ENCODE measurements at places on chromosomes 1 and 21.
A peak's percentile ranks its signal among the peaks of the same experiment; 100 is the strongest.

- peak; percentile 56 for DNase-seq
Measured at GRCh38 chr1:111656086-111657017, 36.8 kb downstream of the RAP1A start.

GRCh38 chr1:54037476-54037875 is 15.5 kb downstream of the TMEM59 start:
- DNase-seq = no peak

DNA sequence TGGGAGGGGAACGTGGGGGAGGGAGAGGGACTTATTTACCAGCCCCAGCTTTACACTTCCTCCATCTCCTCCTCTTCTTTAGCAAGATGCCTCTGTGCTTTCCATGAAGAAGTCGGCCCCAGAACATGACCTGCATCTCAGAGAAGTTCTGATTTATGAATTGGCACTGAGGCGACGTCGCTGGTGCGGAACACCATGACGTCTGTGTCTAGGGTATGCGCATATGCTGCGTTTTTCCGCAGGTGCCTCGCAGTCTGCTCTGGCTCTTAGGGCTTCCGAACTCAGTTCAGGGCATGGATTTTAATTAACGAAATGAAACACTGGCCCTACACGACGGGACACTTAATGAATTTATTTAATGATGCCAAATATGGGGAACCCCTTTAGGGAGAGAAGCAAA is 510.3 kb downstream of the SMYD3 start:
- DNase-seq = no peak

GRCh38 chr1:154867841-154868605 is 2.1 kb downstream of the KCNN3 start:
- no peak for DNase-seq

DNA sequence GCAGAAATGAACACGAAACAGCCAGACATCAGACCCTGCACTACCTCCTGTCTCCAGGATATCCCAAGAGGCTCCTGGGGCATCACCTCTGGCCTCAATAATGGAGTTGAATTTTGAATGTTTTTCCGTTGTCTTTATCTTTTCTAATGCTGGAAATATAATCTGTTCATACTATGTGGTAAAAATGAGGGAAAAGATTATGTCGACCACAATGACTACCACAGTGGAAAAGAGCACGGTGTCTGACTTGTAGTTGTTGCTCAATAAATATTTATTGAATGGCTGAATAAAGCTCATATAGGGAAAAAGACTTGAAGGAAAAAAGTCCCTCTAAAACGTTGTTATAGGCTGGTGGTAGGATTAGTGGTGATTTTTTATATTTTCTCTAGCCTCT is 44.6 kb upstream of the ROR1 start:
- DNase-seq = no peak

DNA sequence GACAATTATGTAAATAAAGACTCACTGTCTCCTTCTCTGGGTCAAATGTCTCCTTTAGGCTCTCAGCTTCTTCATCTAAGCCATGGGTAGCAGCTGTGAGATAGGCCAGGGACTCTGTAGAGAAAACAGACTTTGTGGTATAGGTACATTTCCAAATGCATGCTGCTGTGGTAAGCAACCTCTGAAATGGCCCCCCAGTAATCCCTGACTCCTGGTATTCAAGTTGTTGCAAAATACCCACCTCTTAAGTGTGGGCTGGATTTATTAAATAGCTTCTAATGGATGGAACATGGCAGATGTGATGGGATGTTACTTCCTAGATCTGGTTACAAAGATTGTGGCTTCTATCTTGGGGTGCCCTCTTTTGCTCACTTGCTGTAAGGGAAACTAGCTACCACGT is 11.1 kb upstream of the PEX19 start:
- DNase-seq = no peak

GRCh38 chr1:22712502-22713271 is 2.0 kb downstream of the EPHB2 start:
- DNase-seq = no peak

GRCh38 chr1:89085781-89086180 is 20.8 kb upstream of the GBP1 start:
- peak; percentile 79 for DNase-seq

DNA sequence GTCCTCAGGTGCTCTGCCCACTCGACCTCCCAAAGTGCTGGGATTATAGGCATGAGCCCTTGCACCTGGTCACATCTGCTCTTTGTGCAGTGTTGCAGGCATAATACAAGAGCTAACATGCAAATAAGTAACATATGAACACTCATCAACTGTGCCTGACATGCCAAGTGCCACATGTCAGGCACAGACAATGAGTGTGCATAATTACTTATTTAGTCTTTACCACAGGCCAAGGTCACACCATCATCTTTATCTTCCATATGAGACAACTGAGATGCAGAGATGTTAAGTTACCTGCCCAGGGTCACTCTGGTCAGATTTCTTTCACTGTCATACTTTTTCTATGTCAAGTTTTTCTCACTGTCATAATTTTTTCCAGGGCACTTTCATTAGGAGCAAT is 126.1 kb downstream of the PPIAL4G start:
- no peak for DNase-seq

- DNase-seq = no peak
Measured at GRCh38 chr1:229334716-229335115, 8.1 kb downstream of the CCSAP start.
